MCF 10A (cell line): ENCODE measurements at places on chromosomes 16 and 17.

DNA sequence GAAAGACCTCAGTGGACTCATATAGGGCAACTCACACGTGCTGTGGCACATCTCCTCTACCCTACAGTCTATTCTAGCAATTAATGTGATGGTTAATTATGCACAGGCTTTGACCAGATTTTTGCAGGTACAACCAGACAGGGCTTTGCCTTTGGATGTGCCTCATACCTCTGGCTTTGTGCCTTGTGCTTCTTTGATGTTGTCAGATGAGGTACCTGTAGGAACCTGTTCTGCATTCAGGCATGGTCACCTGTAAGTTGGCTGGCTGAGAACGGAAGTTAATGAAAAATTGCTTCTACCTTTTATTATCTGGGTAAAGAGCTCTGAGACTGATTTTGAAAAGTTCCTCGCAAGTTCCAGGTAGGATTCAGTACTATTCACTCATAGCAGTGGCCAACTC lies 462.9 kb upstream of the ZFHX3 start:
- no peak for DNase-seq

DNA sequence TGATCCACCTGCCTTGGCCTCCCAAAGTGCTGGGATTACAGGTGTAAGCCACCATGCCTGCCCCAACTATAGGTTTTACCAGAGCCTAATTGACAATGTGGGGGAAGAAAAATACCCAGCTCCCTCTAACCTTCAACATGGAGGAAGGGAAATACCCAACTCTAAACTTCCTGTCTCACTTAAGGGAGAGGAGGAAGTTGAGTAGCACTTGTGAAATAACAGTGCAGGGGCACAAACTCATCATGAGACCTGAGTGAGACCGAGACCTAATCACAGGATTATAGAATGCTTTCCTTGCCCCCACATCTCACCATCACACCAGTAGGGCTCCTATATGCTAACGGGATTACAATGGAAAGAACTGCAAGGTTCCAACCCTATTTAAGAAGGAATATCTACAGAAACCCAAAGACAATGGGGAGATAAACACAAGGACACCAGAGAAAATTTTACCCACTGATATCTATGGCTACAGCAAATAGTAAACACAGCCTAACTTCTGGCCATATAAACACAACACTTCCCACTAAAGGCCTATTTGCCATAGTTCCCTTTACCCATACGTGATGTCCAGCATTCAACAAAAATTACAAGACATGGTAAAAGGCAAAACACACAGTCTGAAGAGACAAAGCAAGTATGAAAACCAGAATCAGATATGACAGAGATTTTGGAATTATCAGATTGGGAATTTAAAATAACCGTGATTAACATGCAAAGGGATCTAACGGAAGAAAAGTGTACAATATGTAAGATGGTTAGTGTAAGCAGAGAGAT lies 26.9 kb downstream of the OR3A1 start:
- DNase-seq = no peak

DNA sequence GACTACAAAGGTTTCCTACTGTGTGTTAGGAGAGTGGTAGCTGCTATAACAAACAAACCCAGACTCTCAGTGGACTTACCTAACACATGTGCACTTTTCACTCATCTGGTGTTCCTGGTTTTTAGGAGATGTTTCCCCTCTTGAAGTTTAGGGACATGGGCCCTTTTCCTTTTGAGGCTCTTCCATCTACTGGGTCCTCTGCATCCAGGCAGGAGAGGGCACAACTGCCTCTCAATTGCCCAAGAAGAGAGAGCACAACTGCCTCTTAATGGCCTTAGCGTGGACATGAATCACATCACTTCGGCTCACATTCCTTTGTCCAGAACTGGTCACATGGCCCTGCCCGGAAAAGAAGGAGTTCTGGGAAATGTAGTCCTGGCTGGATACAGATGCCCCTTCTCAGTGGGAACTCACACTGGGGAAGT lies 9.8 kb upstream of the TNRC6C start:
- DNase-seq = peak; percentile 50

DNA sequence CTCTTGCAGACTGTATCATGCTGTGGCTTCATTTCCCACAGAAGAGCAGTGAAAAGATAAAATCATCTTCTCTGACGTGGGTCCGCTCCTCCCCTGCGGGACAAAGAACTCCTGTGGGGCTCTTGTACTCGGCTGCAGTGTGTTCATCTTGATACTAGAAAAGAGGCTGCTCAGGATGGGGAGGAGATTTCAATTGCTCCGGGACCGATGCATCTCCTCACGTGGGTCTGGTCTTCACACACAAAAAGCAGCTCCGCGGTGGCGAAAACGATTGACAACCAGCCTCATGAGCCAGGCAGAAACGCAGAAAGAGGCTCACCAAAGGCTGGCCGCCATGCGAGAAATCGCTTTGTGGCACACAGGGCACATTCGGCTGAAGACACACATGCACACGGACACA lies 14.4 kb upstream of the KCNJ18 start:
- no peak for DNase-seq

GRCh38 chr17:40610359-40610758 lies 37.3 kb downstream of the SMARCE1 start:
- no peak for DNase-seq

GRCh38 chr16:24482681-24483202 lies 56.6 kb upstream of the RBBP6 start:
- no peak for DNase-seq

DNA sequence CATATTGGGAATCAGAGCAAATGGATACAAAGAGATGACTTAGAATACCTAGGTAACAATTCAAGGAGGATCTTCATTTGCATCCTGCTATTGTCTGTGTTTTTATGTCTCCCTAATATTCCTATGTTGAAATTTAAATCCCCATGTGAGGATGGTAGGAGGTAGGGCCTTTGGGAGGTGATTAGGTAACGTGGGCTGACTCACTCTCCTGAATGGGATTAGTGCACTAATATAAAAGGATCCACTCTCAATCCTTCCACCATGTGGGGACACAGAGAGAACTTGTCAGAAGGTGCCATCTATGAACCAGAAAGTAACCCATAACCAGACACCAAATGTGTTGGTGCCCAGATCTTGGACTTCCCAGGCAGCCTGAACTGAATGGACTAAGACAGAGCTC lies 83.4 kb downstream of the CDH8 start:
- DNase-seq = peak; percentile 6

DNA sequence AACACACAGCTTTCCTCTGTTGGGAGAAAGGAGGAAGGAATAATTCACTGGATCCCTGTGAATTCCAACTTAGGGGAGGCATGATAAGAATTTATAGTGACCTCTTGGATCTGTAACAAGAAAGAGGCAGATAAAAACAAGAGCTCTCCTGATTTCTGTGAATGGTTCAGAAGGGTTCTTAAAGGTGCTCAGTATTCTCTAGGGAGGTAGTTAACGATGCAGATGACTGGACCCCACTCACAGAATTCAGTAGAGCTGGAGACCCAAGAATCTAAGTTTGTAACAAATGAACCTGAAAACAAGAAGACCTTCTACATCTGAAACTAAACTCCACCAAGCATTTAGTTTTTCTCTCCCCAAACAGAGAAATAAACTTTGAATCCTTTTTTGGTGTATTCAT lies 8.6 kb downstream of the ZNRF1 start:
- no peak for DNase-seq

- peak; percentile 93 for DNase-seq
Observed at GRCh38 chr16:55502801-55503366, 6.0 kb upstream of the LPCAT2 start.

DNA sequence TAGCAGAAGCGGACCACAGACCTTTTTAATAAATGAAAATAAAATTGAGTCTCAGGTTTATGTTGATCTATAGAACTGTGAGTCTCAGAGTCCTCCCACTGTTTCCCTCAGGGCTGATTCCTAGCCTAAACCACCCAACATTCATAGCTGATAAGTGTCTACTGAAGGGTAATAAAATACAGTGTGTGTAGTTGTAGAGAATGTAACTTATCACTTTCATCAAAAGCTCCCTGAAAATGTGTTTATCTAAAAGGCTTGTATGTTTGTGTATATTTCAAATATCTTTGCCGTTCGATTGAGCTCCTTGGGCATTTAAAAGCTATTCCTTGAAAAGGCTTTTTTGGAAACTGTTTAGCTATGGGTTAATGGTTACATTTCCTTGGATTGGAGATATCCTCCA lies 740.3 kb upstream of the SOX9 start:
- DNase-seq = no peak

DNA sequence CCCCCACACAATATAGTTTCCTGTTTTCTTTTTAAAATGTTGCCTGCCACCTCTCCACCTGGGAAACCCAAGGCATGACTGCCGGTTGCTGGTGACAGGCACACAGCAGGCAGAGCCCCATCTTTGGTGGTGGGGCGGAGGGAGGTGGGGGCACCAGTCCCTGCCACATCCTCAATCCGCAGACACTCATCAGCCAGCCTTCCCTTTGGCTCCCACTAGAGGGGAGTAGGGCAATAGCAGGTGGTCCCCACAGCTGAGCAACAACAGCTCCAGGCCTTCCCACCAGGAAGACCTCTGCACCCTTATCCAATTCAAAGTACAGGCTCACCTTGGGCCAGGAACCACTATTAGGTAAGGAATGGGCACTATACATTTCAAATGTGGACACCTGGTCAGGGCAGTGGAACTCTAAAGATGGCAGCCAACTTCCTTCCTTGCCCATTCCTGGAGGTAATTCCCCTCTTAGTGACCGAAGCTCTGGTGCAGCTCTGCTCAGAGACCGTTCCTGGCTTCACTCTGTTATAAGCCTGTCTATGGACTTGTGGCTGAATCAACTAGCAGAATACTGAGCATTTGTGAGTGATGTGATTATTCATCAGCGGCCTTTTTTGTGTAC lies 13.9 kb downstream of the RECQL5 start:
- peak; percentile 38 for DNase-seq

GRCh38 chr17:67058036-67058435 lies 13.7 kb downstream of the CACNG1 start:
- no peak for DNase-seq

DNA sequence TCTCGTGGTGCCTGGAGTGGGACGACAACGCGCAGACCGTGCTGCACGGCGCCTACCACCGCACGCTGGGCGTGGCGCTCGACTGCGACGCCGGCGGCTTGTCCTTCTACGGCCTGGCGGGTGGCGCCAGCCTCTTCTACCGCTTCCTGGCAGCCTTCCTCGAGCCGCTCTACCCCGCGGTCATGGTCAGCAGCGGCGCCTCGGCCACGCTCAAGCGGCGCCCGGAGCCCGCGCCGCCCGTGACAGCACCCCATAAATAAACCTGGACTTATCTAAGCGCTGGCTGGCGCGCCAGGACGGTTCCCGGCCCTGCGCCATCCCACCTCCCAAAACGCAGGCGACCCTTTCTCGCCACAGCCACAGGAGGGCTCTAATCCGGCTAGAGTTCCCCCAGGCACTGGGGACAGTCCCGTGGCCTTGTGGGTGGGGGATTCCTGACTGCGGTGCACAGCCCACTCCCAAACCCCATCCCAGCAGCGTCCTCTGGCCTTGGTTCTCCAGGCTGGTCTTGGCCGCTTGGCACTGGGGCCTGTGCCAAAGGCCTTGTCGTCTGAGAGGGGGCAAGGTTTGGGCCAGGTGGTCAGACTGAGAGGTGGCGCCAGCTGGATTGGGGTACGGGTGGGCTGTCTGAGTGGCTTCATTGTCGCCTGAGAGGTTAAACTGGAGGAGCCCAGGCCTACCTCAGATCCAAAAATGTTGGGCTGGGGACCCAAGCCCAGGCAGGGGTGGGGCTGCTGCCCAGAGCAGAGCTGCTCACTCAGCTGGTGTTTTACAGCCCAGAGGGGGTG lies 10.1 kb upstream of the SLC16A5 start:
- DNase-seq = no peak

DNA sequence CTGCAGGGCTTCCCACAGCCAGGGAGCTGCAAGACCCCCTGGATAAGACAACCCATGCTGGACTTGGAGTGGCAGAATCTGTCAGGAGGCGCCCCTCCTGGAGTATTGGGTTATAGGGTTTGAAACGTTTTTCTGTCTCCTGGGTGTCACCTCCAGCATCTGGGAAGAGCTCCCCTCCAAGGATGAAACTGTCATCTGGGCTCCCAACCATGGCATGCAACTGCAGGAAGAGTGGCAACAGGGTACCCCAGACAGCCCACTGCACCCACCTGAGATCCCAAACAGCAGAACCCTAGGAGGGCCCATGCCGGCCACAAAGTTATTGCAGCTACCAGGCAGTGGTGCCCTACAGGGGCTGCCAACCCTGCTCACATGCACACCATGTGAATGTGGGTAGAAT lies 636 bp upstream of the GSG1L start:
- no peak for DNase-seq

DNA sequence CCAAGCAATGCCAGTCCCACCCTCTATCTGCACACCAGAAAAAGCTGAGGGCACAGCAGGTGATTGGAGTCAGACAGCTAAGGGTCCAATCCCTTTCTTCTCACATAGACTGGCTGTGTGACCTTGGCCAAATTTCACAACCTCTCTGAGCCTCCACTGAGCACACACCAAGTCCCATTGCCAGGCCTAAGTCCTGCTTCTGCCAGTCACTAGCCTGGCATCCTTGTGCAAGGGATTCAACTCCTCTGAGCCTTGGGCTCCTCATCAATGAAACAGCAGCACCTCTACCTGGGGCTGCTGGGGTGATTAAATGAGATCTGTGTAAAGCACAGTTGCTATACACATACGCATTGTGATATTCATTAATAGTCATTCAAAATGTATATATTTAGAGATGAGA lies 15.5 kb upstream of the TLCD3B start:
- DNase-seq = no peak

GRCh38 chr17:10339051-10339450 lies 33.8 kb downstream of the MYH13 start:
- no peak for DNase-seq

GRCh38 chr16:67613808-67614207 lies 31.1 kb upstream of the CARMIL2 start:
- DNase-seq = peak; percentile 6

GRCh38 chr16:19265380-19265930 lies 20.1 kb upstream of the CLEC19A start:
- no peak for DNase-seq

- DNase-seq = no peak
Observed at GRCh38 chr16:68046106-68046505, 23.0 kb downstream of the DUS2 start.

DNA sequence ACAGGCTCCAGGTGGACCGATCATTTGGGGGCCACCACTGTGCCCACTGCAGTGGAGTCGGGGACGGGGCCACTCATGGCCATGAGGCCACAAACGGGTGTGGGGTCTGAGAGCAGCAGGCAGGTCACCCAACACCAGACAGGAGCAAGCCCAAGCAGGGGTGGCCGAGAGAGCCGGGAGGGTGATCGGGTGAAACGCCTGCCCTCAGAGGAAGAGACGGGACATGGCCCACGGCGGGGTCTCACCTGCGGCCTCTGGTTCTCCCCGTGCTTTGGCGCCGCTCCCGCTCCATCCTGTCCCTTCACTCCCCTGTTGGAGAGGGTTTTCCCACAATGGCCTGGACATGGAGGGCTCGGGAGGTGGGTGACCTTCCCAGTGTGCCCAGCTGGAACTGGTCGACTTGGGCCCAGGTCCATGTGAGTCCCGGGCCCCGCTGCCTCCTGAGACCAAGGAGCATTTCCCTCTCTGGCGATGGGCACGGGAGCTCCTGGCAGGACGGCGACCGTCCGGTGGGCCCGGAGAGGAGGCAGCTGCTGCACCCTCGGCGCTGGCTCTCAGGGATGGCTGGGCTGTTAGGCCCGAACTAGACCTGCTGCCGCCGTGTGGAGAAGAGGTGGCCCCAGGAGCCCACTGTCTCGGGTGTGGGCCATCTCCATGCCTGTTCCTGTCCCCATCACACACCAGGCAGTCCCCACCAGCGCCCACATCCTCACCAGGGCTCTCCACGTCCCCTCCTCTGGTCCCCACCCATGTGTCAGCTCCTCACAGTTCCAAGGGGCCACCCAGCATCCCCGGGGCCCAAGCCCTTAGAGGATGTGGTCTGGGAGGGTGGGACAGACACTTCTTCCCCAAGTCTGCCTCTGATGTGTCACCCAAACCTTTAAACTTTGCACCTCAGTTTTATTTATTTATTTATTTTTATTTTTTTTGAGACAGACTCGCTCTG lies 13.4 kb upstream of the BAHCC1 start:
- DNase-seq = no peak
